ENCODE measurements at places on chromosomes 2 and 18.

- no peak for DNase-seq
Observed at GRCh38 chr2:217866457-217866856, 136.3 kb downstream of the TNS1 start.

- no peak for DNase-seq
Observed at GRCh38 chr18:14120926-14121325, 11.3 kb downstream of the ZNF519 start.

DNA sequence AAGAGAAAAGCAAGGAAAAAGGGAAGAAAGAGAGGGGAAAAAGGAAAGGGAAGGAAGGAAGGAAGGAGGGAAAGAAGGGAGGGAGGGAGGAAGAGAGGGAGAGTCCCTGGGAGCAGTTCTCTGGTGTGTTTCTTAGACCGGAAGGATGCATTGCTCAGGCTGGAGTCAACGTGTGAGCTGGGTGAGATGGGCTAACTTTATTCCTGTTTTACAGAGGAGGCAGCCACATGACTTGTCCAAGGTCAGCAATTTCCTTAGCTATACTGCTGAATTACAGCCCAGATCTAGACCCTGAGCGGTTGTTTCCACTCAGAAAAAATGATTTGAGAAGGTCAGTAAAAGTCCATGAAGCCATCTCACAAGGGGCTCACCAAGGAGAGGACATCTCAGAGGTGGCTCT, 86.6 kb upstream of the APCDD1 start:
- DNase-seq: no peak

DNA sequence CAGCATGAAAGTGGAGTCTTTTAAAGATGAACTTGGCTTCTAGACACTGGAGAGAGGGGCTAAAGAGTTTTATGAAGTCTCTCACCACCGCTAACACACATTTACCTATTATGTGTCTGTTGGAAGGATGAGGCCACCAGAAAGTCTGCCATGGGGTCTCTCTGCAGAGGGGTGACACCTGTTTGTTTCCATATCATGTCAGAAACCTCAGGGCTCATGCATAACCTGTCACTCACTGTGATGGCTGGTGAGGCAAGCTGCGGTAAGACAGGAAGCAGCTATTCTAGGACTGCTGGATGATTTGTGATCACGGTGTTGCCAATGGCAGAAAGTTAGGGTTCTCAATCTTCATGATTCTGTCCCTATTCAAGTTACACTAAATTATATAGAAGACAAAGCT, 60.8 kb upstream of the DNMT3A start:
- DNase-seq: no peak

GRCh38 chr2:42185220-42185921, 16.2 kb downstream of the EML4 start:
- no peak for DNase-seq

- no peak for DNase-seq
Observed at GRCh38 chr18:69684789-69685188, 262.9 kb downstream of the CD226 start.

- no peak for DNase-seq
Observed at GRCh38 chr2:111982822-111983221, 72.2 kb upstream of the TMEM87B start.

GRCh38 chr18:13392029-13392750, 173.6 kb downstream of the LDLRAD4 start:
- DNase-seq: no peak

DNA sequence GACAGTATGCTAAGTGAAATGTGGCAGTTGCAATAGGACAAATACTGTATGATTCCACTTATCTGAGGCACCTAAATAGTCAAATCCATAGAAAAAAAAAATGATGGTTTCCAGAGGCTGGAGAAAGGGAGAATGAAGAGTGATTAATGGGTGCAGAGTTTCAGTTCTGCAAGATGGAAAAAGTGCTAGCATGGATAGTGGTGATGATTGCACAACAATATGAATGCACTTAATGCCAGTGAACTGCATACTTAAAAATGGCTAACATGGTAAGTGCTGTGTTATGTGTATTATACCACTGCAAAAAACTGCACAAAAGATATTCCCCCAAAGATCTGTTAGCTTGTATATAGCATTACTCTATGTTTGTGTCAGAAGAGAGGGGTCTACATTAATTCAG, 185.4 kb downstream of the INHBB start:
- DNase-seq: no peak

DNA sequence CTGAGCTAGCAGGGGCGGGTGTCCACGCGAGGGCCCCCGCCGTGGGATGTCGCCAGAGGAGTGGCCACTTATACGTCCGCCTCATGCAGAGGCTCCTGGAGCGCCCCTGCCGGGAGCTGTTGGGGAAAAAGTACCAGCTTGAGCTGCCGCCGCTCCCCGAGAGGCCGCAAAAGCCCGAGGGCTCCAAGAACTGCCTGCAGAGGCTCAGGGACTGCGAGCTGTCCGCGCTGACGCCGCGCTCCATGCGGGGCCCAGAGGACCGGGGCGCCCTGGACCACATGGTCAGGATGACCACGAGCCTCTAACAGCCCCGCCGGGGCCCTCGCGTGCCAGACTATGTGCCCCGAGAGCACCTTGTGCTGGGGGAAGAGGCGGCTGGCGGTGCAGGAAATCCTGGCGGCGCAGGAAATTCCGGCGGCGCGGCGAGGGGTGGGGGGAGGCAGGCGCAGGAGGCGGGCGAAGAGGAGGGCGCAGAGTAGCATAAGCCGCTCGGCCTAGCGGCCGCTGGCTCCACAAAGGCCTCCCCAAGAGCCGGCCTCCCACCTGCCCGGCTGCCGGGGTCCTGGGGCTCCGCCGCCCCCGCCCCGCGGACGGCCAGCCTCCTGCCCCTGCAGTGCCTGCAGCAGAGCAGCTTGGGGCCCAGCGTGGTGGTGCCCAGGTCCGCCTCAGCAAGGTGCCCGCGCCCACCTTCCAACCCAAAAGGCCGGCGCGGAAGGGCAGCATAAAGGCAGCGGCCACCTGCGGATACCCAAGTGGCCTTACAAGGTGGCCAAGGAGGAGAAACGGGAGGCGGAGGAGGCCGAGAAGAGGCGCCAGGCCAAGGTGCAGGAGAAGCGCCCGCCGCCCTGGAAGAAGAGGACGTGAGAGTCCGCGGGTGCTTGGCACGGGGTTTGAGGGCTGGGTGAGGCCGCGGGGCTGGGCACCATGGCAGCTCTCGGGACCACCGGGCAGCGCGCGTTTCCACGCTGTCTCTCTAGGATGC, 42.1 kb upstream of the TRIM43B start:
- no peak for DNase-seq

DNA sequence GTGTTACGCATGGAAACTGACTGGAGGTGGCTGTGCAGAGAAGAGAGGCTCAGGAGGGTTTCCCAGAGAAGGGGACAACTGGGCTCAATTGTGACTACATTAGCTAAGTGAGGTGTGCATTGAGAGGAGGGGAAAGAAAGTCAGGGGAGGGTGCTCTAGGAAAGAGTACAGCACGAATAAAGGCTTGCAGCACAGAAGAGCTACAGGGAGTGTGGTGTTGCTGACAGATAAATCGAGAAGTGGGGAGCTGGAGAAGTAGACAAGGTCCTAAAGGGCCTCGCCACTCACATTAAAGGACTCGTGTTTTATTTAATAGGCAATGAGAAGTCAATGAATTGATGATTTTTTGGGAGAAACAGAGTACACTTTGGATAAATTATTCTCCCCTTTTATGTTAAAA, 65.7 kb upstream of the CTAGE1 start:
- DNase-seq: no peak

GRCh38 chr18:22250591-22250996, 81.2 kb downstream of the GATA6 start:
- no peak for DNase-seq

DNA sequence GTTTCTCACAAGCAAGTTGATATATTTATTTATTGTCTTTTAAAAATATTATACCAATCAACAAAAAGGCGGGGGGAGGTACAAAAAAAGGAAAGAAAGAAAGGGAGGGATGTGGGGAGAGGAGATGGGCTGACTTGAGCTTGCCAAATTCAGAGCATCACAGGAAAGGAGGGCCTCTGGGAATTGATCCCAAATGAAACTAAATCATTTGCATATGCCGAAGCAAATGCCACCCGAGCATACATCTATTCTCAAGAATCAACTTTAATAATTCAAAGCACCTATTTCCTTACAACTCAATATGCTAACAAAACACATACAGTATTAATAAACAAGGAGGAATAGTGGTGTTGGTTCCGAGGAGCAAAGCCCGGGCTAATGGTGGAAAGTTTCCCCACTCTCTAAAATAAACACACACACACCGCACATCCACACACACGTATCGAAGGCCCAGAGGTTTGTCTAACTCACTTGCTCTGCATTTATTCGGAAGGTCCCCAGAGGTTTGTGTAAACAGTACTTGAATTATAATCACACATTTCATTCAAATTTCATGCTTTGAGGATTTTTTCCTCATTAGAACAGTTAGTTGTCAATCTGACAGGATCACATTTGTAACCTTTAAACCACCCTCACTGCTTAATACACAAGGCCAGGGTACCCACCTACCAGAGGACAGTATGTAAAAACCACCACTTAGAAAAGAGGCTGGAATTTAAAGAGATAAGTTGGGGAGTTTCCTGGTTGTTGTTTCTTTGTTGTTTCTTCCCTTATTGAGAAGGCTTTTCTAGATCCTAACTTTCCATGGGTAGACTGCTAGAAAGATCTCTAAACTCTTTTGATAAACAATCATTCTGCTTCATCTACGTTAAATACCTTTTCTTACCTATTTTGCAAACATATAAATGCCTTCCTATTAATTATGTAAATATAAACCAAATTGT, 264.7 kb downstream of the TCF4 start:
- DNase-seq: no peak
